ENCODE measurements at places on chromosomes 3 and 15. TPM values are rescaled to one million over a fixed set of nuclear protein-coding genes. Genes with fewer than 3 reads are reported as not detected.

Gene MME
- not detected for total RNA-seq

Gene LRRIQ4
- total RNA-seq = not detected

Gene CA12
- total RNA-seq = 168 TPM

Gene SPTBN5
- total RNA-seq = 0.24 TPM

Gene UPK1B
- 12.9 TPM for total RNA-seq

Data from A549 treated with CORT108297 at 1 μM for 4 hours (cell line).